ENCODE measurements at places on chromosomes 16 and 17.

DNA sequence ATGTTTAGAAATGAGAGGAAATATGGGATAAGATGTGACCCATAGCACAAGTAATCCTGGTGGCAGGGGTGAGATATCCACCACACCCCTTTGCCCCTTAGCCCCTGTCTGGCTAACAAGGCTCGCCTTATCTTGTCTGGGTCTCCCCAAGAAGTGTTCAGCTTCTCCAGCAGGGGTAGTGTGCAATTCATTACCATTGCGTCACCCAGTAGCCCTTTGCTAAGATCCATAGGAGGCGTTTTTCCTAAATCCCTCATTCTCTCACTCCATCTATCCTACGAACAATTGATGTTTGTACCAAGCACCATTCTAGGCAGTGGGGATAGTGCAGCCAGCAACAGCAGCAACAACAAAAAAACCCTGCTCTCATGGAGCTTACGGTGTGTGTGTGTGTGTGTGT, 30.8 kb downstream of the CCDC42 start:
- no peaks in the 10 kb centered on the region for H3K36me3 ChIP-seq
- H3K4me1 ChIP-seq, result no peaks in the 10 kb centered on the region
- H3K27me3 ChIP-seq, result peaks cover 45% of the 10 kb centered on the region

DNA sequence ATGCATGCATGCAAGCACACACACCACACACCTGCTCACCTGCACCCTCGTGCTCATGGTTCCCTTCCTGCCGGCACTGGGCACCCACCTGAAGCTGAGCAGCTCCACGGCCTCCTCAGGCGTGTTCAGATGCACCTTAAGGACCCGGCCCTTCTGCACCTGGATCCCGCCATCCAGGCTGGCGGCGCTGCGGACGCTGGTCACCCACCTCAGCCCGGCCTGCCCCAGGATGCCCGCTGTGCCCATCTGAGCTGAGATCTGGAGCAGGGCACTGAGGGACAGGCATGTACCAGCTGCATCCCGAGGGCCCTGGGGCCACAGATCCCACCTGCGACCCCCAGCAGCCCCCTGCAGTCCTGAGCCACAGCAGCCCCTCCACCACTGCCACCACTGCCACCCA, 110.0 kb downstream of the LITAF start:
- H3K4me3 ChIP-seq, result no peak overlapping the region
- DNase-seq, result no peak
- no peaks in the 10 kb centered on the region for H3K27me3 ChIP-seq
- H3K36me3 ChIP-seq, result peaks cover 3% of the 10 kb centered on the region
- H3K27ac ChIP-seq, result no peak overlapping the region

GRCh38 chr17:72693151-72693878, 399.2 kb downstream of the SLC39A11 start:
- no peaks in the 10 kb centered on the region for H3K36me3 ChIP-seq
- no peak overlapping the region for H3K4me3 ChIP-seq
- no peak for DNase-seq

- H3K4me3 ChIP-seq, result no peak overlapping the region
- peaks cover 4% of the 10 kb centered on the region for H3K27me3 ChIP-seq
- no peak overlapping the region for H3K27ac ChIP-seq
- DNase-seq, result no peak
- no peaks in the 10 kb centered on the region for H3K36me3 ChIP-seq
- no peaks in the 10 kb centered on the region for H3K4me1 ChIP-seq
These were observed 35.8 kb downstream of the MRC2 start for GRCh38 chr17:62663304-62663703.

DNA sequence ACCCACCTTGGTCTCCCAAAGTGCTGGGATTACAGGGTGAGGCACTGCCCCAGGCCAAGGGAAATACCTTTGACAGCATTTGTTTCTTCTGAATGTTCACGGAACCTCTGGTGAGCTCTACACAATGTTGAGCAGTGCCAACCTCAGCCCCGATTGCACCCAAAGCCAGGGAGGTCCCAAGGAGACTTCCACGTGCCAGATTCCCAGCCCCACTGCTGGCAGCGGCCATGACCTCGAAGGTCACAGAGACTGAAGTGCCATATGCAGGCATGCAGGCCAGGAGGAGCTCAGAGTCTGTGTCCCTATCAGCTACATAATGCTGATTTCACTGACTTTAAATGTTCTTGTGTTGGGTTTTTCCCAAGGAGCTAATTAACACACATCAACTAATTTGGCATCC, 226.4 kb upstream of the FOXF1 start:
- peaks cover 39% of the 10 kb centered on the region for H3K27me3 ChIP-seq
- no peak overlapping the region for H3K27ac ChIP-seq
- H3K4me3 ChIP-seq, result no peak overlapping the region

DNA sequence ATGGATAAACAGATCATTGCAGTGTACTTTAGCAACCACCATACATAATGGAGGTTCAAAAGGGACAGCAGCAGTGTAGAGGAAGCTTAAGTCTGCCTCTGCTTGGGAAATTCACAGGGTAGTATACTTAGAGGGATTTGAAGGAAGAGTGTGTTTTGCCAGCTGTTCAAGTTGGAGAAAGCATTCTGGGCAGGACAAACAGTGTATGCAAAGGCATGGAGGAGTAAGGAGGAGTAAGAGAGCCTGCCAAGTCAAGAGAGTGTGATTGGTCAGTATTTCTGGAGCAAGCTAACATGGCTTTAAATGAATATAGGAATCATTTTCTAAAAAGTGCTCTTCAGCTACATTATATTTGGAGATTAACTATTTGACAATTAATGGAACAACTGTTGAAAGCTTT, 22.9 kb upstream of the PHAF1 start:
- no peak overlapping the region for H3K4me3 ChIP-seq
- no peaks in the 10 kb centered on the region for H3K27me3 ChIP-seq
- H3K36me3 ChIP-seq, result peaks cover 20% of the 10 kb centered on the region
- no peak overlapping the region for H3K27ac ChIP-seq
- no peak for DNase-seq

DNA sequence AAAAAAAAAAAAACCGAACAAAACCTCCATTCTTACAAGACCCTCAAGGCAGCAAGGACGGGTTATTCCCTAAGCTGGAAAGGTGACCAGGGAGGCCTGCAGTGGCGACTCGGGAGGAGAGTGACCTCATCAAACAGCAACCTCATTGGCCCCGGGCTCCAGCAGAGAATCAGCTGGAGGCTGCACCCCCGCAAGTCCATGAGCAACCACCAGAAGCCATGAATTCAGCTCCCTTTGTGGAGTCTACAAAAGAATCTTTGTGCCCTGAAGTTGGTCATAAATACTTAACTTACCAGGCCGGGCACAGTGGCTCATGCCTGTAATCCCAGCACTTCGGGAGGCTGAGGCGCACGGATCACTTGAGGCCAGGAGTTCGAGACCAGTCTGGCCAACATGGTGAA, 80.9 kb upstream of the CREBBP start:
- DNase-seq, result no peak
- no peak overlapping the region for H3K4me3 ChIP-seq
- H3K4me1 ChIP-seq, result peaks cover 12% of the 10 kb centered on the region
- peaks cover 17% of the 10 kb centered on the region for H3K36me3 ChIP-seq

GRCh38 chr16:73122604-73123391, 74.9 kb upstream of the ZFHX3 start:
- peaks cover 5% of the 10 kb centered on the region for H3K27me3 ChIP-seq
- no peaks in the 10 kb centered on the region for H3K36me3 ChIP-seq
- H3K4me1 ChIP-seq, result no peaks in the 10 kb centered on the region
- no peak for DNase-seq
- H3K4me3 ChIP-seq, result peak overlapping the region; percentile 30

GRCh38 chr16:17304491-17305119, 166.2 kb downstream of the XYLT1 start:
- DNase-seq, result no peak
- H3K27ac ChIP-seq, result no peak overlapping the region
- no peak overlapping the region for H3K4me3 ChIP-seq
- H3K4me1 ChIP-seq, result peaks cover 19% of the 10 kb centered on the region
- peaks cover 3% of the 10 kb centered on the region for H3K36me3 ChIP-seq

DNA sequence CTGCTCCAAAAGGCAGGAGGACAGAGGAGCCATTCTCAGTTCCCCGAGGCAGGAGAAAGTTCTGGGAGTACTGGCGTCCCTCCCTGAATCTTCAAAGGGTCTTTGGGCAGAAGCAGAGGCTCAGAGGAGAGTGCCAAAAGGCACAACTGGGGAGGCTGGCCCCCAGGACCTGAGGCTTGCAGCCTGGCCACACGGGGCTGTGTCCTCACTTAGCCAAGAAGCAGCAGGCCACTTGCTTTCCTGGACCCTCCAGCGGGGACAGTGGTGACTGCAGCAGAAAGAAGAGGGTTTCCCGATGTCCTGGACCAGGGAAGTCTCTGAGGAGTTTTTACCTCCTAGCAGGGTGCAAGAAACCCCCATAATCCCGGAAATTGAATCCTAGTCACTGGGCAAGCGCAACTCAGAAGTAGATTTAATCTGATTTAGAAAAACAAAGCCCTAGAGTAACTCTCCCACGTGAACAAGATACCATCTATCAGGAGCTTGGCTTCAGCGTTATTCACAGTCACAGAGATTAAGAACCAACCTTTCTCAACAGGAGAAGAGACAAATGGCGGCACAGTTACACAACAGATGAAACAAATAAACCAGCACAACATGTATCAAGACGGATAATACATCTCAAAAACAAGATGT, 25.5 kb upstream of the BCO1 start:
- peaks cover 75% of the 10 kb centered on the region for H3K27me3 ChIP-seq
- H3K36me3 ChIP-seq, result no peaks in the 10 kb centered on the region
- no peak for DNase-seq
- no peak overlapping the region for H3K4me3 ChIP-seq
- no peak overlapping the region for H3K27ac ChIP-seq
- H3K4me1 ChIP-seq, result no peaks in the 10 kb centered on the region

DNA sequence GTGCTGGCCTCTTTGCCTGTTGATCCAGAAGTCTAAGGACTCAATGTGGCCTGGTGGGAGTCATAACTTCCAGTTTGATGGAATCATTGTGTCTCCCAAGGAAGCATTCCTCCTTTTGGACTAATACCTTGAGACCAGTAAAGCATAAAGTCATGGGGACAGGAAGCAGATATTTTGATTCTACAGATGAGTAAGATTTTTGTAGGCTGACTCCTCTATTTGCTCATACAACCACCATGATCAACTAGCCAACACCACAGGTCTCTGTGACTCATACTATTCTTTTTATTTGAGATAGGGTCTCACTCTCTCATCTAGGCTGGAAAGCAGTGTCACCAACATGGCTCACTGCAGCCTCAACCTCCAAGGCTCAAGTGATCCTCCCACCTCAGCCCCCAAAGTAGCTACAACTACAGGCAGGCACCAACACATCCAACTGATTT, 6.2 kb downstream of the MT2A start:
- DNase-seq, result no peak
- H3K4me1 ChIP-seq, result peaks cover 16% of the 10 kb centered on the region
- H3K4me3 ChIP-seq, result no peak overlapping the region
- no peak overlapping the region for H3K27ac ChIP-seq
- H3K36me3 ChIP-seq, result no peaks in the 10 kb centered on the region

DNA sequence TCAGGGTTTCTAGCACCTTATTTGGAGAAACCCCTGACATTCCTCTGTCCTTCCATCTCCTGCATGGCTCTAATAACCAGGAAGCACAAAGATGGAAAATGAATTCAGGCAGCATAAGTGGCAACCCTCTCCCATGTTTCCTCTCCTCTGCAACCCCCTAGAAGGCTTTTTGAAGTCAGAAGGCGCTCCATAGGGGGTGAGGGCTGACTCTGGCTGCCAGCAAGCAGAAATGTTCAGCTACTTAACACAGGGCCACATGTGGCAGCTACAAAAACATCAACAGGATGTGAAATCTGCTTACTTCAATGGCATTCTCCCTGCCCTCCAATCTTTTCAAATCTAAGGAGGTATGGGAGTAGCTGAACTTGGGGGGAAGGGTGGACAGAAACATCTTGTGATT, 55.2 kb upstream of the IRX5 start:
- H3K4me1 ChIP-seq, result no peaks in the 10 kb centered on the region
- H3K4me3 ChIP-seq, result no peak overlapping the region
- DNase-seq, result no peak

- H3K36me3 ChIP-seq, result peaks cover 1% of the 10 kb centered on the region
- no peak for DNase-seq
- H3K4me3 ChIP-seq, result no peak overlapping the region
- peaks cover 55% of the 10 kb centered on the region for H3K4me1 ChIP-seq
These were observed 24.3 kb upstream of the ADGRG1 start for GRCh38 chr16:57604177-57604576.

DNA sequence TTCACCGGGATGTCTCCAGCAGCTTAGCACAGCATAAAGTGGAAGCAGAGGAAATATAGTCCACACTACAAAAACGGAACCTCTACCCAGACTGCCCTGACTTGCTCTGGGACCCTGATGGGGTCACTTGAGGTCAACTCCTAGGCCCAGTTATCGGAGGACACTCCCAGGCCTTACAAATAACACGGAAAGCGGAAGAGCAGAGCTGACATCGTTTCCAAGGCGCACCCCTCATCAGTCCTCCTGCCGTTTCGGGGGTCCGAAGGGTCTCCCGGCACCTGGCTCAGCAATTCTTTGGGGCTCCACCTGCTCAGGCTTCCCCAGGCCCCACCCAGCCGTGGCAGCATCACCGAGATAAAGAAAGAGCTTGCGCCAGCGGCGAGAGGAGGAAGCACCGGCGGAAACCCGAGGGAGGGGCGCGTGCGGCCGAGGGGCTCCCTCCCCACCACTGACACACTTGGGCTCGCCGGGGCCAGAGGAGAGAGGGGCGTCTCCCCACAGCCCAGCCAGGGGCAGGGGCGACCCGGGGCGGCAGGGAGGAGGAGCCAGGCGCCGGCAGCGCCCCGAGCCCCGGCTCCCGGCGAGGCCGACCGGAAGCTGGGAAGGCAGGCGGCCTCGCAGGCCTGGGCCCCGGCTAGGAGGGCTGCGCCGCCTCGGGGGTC, 727 bp downstream of the CORO7 start:
- H3K4me1 ChIP-seq, result peaks cover 27% of the 10 kb centered on the region
- no peaks in the 10 kb centered on the region for H3K27me3 ChIP-seq
- peak overlapping the region; percentile 95 for H3K27ac ChIP-seq
- DNase-seq, result peak; percentile 57

- no peak for DNase-seq
- no peak overlapping the region for H3K27ac ChIP-seq
These were observed 339.8 kb downstream of the BCAS3 start for GRCh38 chr17:61017317-61018006.

- H3K4me1 ChIP-seq, result peaks cover 43% of the 10 kb centered on the region
- H3K36me3 ChIP-seq, result no peaks in the 10 kb centered on the region
- H3K4me3 ChIP-seq, result no peak overlapping the region
- H3K27ac ChIP-seq, result no peak overlapping the region
- H3K27me3 ChIP-seq, result no peaks in the 10 kb centered on the region
- no peak for DNase-seq
These were observed 43.1 kb downstream of the COX10 start for GRCh38 chr17:14112407-14112806.

- peaks cover 17% of the 10 kb centered on the region for H3K36me3 ChIP-seq
- no peak overlapping the region for H3K4me3 ChIP-seq
- no peaks in the 10 kb centered on the region for H3K27me3 ChIP-seq
- peak overlapping the region; percentile 26 for H3K27ac ChIP-seq
- H3K4me1 ChIP-seq, result peaks cover 47% of the 10 kb centered on the region
- DNase-seq, result no peak
These were observed 11.0 kb downstream of the C16orf54 start for GRCh38 chr16:29734786-29735185.

DNA sequence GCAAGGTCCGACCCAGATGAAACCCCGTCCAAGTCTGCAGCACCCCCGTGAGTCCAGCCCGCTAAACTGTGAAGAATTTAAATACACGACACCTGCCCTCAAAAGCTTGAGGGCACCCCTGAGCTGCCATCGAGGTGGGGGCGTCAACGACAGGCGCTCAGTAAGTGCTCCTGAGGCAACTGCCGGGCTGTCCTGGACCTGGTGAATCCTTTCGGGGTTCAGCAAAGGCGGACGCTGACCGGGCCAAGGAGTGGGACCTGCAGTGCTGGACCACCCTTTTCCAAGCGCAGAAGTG, 512 bp upstream of the ENDOV start:
- DNase-seq, result no peak
- H3K27ac ChIP-seq, result peak overlapping the region; percentile 94
- peak overlapping the region; percentile 90 for H3K4me3 ChIP-seq
- peaks cover 16% of the 10 kb centered on the region for H3K27me3 ChIP-seq
- peaks cover 24% of the 10 kb centered on the region for H3K36me3 ChIP-seq
- peaks cover 32% of the 10 kb centered on the region for H3K4me1 ChIP-seq
